ENCODE measurements at places on chromosomes 2 and 18.

DNA sequence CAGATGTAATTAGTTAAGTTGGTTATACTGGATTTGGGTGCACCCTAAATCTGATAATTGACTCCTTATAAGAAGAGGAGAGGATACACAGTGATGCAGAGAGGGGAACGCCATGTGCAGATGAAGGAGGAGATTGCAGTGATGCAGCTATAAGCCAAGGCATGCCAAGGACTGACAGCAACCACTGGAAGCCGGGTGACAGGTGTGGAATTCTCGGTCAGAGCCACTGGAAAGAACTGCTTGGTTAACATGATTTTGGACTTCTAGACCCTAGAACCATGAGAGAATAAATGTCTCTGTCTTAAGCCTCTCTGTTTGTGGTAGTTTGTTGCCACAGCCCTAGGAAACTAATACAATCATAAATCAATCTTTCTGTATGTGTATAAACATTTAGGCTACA lies 403.3 kb upstream of the CDH20 start:
- DNase-seq: no peak

DNA sequence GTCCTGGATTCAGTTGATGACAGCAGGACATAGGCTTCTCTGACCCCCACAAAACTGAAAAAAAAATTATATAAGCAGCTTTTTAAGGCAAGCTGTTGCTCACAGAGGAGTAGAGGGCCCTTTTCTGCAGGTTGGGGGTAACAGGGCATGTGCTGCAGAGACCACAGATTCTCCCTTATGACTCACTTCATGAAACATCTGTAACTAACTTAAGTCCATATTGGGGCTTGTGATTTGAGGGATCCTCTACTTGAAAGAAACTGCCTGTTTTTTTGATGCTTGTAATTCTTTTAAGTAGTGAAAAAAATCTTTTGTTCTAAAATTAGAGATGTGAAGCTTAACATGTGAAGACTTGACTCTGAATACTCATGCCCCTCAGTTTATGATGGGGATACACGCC lies 33.4 kb downstream of the XRCC5 start:
- no peak for DNase-seq

DNA sequence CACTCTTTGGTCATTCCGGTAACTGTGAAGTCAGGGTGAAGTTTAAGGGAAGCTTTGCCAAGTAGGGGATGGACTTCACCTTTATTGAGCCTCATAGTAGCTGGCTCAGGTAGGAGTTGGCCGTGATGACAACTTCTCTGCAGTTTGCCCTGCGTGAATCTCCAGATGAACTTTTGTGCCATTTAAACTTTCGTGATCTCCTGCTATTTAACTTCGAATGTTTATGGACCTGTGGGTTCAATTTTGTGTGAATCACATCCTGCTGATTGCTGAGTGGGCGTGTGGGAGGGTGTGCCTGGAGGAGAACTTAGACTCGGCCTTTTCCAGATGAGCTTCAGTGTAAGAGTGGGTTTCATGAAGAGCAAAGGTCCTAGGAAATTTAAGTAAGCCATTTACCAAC lies 4.2 kb downstream of the UGT1A1 start:
- DNase-seq: no peak

- no peak for DNase-seq
These were observed 104.4 kb upstream of the SALL3 start for GRCh38 chr18:78875016-78875777.

DNA sequence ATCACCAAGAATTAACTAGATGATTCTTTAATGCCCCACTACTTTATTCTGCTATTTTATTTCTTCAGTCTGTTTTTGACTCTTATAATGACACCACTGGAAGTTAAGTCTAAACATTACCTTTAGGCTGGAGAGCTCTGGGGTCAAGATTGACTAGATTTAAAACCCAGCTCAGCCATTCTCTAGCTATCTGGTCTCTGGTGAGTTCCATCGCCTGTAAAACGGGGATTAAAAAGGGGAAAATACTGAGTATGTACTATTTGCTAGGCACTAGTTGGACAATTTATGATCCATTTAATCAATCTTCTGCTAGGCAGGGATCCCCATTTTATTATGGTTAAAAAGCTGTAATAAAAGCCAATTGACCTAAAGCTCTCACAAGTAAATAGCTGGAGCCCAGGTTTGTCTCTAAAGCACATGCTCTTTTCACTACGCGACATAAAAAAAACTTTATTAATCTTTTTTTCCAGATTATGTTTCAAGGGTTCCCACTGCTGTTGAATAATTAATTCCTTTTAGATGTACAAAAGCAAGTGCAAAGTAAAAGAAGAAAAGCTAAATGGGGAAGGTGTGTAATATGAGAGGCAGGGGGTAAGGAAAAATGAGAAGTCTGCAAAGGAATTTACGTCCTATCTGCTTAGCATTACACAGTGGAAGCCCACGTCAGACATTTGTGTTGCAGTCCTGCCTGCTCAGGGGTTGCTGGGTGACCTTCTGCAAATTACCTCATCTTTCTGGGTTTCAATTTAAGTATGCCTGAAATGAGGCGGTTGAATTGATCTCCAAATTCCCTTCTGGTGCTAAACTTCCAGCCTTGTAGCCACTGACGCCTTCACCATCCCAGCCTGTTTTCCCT lies 918 bp upstream of the NABP1 start:
- DNase-seq: no peak

DNA sequence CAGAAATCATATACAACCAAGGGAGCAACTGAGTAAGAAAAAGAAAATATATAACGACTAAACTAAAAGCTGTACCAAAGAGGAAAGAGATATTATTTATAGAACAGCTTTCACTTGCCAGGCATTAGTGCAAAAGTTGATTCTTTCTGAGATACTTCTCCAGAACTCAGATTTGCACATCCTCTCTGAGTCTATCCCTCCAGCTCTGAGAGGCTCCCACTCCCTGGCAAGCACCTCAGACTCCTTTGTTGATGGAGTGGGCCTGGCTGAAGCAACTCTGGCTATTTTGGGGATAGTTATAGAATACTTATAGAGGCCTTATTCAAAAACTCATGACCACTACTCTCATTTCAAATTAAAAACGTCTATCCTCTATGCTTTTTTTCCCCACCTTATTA lies 501.6 kb upstream of the TNP1 start:
- no peak for DNase-seq

DNA sequence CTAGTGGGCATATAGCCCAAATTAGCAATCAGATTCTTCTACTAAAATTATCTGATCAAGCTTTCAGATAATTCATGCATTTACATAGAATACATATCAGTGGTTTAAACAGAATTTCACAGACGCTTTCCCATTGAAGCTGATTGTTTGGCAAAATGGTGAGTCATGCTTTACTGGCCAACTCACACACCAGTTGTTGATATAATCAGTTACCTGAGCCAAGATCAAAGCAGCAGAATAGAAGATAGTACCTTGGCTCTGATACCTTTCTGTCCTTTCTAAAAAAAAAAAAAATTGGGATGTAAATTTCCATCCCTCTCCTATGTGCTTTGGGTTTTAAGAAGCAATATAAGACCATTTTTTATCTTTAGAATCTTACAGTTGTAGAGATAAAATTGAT lies 178.0 kb downstream of the MCFD2 start:
- DNase-seq: no peak

GRCh38 chr18:77134611-77135010 lies 2.0 kb upstream of the MBP start:
- no peak for DNase-seq

- no peak for DNase-seq
These were observed 67.1 kb upstream of the MAP4K4 start for GRCh38 chr2:101630224-101630949.

DNA sequence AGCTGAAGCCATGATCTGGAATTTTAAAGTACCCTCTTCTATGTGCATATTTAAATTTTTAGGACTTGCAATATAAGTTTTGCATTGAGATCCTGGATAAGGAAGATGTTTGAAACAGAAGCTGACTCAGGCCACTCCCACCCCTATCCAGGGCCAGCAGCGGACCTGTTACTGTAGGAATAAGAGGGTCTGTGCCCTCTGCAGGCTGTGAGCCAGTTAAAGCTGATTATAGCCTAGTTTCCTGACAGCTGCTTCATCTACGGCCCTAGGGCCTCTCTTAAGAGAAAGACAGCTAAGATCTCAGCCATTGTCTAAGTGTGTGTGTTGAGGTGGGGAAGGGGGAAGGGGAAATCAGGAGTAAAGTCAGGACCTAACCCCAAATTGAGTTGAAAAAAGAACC lies 234.0 kb downstream of the HAUS1 start:
- DNase-seq: no peak

- DNase-seq: no peak
These were observed 4.4 kb downstream of the ACTR2 start for GRCh38 chr2:65231892-65232477.

DNA sequence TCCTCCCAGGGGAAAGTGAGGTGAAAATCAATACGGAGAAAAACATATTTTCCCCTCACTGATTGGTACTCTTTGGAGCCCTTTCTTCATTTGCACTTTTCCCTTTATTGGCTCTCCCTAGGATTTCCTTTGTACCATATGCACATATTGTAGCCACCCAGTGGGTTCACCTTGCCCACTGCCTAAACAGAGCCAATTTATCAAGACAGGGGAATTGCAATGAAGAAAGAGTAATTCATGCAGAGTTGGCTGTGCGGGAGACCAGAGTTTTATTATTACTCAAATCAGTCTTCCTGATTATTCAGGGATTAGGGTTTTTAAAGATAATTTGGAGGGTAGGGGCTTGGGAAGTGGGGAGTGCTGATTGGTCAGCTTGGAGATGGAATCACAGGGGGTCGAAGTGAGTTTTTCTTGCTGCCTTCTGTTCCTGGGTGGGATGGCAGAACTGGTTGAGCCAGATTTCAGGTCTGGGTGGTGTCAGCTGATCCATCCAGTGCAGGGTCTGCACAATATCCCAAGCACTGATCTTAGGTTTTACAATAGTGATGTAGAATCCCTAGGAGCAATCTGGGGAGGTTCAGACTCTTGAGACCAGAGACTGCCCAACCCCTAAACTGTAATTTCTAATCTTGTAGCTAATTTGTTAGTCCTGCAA lies 15.1 kb upstream of the KCNE4 start:
- no peak for DNase-seq

DNA sequence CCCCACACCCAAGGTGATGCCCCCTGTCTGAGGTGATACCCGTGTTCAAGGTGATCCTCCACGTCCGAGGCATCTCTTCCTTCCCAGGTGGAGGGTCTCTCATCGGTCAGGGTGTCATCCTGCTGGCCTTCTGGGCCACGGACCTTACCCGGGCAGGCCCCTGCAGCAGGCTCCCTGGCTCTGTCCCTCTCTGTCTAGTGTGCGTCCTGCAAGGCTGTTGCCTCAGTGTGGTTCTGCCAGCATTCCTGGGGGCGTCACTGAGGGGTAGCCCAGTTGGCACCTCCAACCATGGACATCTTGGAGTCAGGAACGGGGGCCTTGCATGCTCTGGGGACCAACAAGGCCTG lies 5.6 kb upstream of the PER2 start:
- DNase-seq: no peak

- DNase-seq: no peak
These were observed 86.7 kb downstream of the C18orf54 start for GRCh38 chr18:54444319-54444914.

DNA sequence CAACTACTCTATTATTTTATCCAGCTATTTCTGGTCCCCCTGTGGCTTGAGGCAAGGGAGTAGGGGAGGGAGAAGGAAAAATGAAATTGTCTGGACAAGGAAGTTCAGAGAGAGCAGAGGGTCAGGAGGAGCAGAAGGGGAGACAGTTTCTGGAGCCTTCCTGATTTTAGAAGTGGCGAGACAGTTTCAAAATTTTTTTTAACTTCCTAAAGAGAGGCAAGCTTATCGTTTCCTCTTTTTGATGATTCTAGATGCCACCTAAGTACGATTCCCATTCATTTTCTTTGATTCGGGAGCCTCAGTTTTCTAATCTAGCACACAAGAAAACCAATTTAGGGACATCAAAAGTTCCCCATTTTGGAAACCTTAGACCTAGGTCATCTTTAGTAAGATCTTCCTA lies 96.9 kb upstream of the B3GNT2 start:
- DNase-seq: no peak

- DNase-seq: no peak
These were observed 160.8 kb downstream of the COL6A3 start for GRCh38 chr2:237253046-237253702.

GRCh38 chr2:234343372-234343771 lies 153.5 kb downstream of the ARL4C start:
- DNase-seq: no peak

- DNase-seq: no peak
These were observed 523.4 kb upstream of the FANCL start for GRCh38 chr2:58764338-58765104.

DNA sequence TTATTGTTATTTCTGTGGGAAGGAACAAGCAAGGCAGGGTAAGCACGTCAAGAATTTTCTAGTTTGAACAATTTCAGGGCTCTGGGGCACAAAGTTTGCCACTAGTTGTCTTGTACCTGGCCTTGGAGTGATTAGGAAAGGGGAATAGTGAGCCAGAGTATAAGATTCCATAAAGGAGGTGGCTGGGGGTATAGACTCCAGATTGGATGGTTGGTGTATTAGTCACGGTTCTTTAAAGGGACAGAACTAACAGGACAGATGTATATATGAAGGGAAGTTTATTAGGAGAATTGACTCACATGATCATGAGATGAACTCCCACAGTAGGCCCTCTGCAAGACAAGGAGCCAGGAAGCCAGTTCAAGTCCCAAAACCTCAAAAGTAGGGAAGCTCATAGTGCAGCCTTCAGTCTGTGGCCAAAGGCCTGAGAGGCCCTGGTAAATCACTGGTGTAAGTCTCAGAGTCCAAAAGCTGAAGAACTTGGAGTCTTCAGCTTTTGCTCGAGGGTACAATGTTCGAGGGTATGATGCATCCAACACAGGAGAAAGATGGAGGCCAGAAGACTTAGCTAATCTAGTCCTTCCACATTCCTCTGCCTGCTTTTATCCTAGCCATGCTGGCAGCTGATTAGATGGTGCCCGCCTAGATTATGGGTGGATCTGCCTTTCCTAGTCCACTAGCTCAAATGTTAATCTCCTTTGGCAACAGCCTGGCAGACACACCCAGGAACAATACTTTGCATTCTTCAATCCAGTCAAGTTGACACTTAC lies 31.5 kb upstream of the PTPRM start:
- no peak for DNase-seq

DNA sequence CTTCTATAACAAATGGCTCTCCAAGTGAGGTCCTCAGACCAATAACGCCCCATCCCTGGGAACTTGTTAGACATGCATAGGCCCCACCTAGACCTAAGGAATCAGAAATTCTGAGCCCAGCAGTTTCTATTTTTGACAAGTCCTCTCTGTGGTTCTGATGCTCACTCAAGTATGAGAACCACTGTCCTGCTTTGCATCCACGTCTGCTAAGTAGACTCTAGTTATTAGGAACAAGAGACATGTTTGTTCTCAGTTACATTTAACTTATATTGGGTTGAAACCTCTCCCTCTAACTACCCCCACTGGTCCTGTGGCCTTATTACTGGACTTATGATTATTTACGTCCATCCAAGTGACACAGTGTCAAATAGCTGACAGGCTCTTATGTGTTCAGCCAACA lies 70.3 kb downstream of the TMEM17 start:
- no peak for DNase-seq

- DNase-seq: no peak
These were observed 13.3 kb downstream of the MAPRE3 start for GRCh38 chr2:26983746-26984145.

GRCh38 chr2:205760157-205760556 lies 77.9 kb downstream of the NRP2 start:
- DNase-seq: no peak
